CD8-positive, alpha-beta memory T cell (primary cell): ENCODE measurements at places on chromosomes 12 and 14. TPM values are rescaled to one million over a fixed set of nuclear protein-coding genes. Genes with fewer than 3 reads are reported as not detected.

LHX5 gene
- not detected for total RNA-seq

PPP4R4 gene
- 1.8 TPM for total RNA-seq

- no peak for DNase-seq
Measured at GRCh38 chr14:79331830-79332229, 879.5 kb downstream of the DIO2 start.

- no peak for DNase-seq
Measured at GRCh38 chr14:99718811-99719192, 34.7 kb downstream of the CYP46A1 start.

- DNase-seq: no peak
Measured at GRCh38 chr12:12585115-12585863, 22.6 kb upstream of the DUSP16 start.

DNA sequence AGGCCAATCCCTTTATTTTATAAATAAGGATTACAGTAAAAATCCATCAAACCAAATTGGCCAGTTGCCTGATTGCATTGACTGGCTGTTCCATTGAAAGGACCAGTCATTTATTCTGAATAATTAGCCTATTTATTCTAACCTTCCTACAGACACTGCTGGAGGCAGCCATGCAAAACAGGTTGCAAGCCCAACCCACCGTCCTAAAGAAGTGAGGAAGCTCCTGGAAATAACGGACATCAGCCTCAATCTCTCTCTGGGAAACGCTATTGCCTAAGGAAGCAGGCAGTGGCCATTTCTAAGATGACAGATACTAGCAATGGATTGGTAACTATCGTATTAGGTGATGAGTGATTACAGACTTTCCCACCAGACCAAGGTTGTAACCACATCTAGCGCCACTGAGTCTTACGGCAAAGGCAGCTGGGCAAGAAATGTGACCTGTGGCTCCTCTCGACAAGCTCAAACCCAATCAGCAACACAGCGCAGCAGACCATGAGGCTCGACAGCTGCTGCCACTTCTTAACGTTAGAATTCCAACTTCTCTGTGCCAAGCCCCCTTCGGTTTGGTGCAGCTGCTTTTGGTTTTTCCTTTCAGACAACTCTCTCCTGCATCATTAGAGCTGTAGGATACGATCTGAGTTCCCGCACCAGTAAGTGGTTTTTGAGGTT, 134.2 kb downstream of the KCNK10 start:
- DNase-seq: no peak

- no peak for DNase-seq
Measured at GRCh38 chr14:50658203-50658602, 9.9 kb downstream of the SAV1 start.
